ENCODE measurements at places on chromosomes 12 and 14. TPM values are rescaled to one million over a fixed set of nuclear protein-coding genes. Genes with fewer than 3 reads are reported as not detected.

PLA2G1B gene
- 0.67 TPM for total RNA-seq

SMIM41 gene
- total RNA-seq = 1.4 TPM

SLC38A4 gene
- total RNA-seq = 0.79 TPM

EAPP gene
- total RNA-seq = 47.1 TPM

SSPN gene
- total RNA-seq = 38.2 TPM

GRCh38 chr12:117439531-117440001 lies 78.1 kb upstream of the NOS1 start:
- DNase-seq = no peak

DNA sequence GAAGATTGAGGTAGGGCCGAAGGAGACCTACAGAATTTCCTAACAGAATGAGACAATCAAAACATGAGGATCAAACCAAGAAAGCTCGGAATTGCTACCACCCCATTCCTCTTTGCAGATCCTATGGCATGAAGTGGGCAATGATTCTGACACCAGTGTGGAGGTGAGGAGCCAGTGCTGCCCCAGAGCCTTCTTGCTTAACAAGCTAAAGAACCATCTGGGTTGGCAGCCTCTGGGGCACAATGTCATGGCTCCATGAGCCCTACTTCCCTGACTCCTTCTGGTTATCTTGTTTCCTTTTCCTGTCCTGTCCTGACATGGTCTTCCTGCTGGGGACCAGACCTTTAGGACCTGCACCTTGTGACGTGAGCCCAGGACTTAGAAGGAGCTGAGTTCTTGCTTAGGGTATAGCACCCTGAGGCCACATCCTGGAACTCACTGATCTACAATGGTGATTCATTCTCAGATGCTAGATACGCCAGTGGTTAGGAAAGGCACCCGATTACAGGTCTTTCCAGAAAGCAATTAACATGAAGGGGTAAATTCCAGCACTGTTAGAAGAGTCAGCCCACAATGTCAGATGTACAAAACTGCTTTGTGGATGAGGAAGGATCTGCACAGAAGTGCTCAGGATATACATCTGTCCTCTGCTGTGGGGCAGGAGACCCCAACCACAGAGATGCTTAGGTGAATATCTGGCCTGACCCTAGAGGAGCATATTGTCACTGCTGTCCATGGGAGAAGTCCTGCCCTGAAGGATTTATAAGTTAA lies 324.2 kb downstream of the ZFP36L1 start:
- no peak for DNase-seq

DNA sequence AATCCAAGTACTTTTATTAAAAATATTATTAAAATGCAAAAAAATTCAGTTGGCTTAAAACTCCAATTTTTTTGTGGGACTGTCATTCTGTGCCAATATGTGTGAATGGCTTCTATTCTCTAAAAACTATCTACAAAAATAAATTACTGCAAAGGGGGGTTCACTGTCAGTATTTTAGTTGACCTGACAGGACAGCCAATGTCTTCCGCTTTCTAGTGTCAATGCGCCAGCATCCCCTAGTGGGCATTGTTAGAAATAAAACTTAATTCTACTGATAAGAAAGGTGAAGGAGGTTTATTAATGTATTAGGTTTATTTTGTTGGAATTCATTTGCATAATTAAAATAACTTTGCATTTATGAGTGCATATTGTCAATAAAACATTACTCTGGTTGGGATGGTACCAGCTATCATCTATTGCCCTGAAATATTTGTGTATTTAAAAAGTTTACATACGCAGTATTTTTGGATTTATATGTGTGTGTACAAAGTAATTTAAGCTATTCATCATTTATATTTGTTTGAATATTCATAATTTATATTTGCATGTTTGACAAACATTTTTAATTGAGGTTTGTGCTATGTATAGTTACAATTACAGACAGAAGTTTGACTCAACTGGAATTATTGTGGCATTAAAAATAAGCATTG lies 527.2 kb downstream of the FLRT2 start:
- no peak for DNase-seq

GRCh38 chr12:21825886-21826617 lies 51.5 kb upstream of the KCNJ8 start:
- no peak for DNase-seq

DNA sequence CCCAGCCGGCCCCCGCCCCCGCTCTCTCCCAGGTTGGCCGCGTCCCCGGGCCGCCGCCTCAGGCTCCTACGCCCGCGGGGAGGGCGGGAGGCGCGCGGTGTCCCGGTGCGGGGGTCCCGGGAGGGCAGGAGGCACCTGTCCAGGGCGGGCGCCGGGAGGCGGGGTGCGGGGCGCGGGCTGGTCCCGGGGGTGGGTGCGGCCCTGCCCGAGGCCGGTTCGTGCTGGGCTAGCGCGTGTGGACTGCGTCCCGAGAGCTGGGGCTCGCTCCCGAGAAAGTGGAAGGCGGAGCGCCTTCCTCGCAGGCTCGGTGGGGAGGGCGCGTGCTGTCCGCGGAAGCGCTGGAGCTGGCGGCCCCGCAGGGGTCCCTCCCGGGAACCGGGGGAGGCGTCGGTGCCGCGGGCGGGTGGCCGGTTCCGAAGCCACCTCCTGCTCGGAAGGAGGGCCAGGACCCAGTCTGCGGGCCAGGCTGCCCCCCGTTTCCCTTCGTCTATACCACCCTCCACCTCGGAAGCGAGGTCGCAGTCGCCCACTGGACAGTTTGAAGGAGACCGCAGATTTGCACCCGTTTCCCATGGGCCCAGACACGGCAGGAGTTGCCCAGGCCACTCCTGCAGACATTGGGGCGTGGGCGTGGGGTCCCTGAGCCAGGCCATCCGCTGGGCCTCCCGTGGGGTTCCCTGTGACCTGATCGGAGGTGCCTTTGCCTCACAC lies 636 bp downstream of the ZFYVE21 start:
- peak; percentile 45 for DNase-seq

DNA sequence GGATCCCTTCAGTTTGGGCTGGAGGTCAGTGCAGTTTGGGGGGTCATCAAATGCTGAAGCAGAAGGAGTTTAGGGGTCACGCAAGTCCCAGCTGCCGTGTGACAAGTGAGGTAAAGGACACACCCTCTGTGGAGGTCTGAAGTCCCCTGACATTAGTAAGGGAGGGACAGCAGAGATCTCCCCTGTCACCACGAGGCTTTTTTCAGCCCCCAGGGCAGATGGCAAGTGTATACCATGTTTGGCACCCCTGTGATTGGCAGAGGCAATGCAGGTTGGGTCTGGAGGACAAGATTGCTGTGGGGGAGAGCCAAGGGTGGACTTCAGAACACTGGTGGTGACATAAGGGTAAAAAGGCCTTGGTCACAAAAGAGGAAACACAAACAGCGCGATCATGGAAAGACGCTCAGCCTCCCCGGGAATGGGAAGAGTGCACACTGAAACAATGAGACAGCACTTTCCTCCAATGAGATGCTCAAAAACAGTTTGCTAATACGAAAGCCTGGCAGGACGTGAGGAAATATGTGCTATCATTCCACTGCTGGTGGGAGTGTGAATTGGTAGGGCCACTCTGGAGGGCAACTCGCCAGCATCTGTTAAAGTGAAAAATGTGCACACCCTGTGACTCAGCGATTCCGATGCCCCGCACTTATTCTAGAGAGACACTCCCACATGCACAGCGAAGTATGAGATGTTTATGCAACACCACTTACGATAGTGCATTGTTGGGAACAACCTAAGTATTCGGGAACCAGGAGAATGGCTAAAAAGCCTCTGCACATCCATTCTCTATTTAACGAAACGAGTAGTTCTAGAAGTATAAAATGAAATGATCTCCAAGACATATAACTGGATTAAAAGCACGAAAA lies 14.4 kb upstream of the CD27 start:
- peak; percentile 93 for DNase-seq

DNA sequence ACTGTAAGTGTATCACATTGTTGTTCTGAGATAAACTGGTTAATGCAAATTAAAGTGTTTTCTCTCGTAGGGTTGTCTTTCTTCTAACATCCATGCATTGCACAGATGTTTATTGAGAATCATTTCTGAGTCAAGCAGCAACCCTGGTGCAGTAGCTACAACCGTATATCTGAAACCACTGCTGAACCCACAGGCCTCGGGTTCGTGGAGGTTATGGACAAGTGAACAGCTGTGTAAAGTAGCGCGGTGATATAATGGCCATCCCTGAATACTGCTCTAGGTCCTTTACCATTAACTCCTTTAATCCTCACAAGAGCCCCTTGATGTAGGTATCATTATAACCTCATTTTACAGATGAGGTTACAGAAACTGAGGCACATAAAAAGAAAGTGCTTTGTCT lies 486.1 kb upstream of the TMEM132C start:
- DNase-seq = no peak

DNA sequence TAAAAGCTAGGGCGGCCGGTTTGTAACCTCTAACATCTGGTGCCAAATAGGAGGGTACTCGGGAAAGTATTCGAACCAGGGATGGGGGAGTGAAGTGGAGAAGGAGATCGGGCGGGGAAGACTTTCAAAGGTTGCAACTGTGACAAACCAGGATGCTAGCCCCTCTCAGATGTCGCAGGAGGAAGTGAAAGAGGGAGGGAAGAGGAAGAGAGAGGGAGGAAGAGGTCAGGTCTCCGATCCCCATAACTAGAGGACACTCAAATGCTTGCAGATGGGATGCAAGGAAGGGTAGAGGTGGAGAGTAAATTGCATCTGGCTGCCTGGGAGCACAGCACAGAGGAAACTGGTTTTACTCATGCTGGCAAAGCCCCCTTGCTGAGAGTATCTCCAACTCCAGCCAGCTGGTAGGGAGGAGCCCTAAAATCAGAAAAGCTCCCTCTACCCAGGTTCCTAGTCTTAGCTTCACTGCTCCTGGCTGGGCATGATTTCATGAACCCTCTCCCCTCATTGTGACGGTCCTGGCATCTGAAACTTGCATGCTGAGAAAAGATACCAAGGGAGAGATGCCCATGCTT lies 696.7 kb upstream of the TBX3 start:
- no peak for DNase-seq

- DNase-seq = no peak
Observed at GRCh38 chr12:59486827-59487226, 109.0 kb upstream of the SLC16A7 start.

All from ovary (tissue), 10 donors.